ENCODE measurements at places on chromosomes 12 and 14. TPM values are rescaled to one million over a fixed set of nuclear protein-coding genes. Genes with fewer than 3 reads are reported as not detected.
A peak's percentile ranks its signal among the peaks of the same experiment; 100 is the strongest.

The SYNDIG1L gene
- not detected for total RNA-seq

The RPL10L gene
- 0.43 TPM for total RNA-seq

DNA sequence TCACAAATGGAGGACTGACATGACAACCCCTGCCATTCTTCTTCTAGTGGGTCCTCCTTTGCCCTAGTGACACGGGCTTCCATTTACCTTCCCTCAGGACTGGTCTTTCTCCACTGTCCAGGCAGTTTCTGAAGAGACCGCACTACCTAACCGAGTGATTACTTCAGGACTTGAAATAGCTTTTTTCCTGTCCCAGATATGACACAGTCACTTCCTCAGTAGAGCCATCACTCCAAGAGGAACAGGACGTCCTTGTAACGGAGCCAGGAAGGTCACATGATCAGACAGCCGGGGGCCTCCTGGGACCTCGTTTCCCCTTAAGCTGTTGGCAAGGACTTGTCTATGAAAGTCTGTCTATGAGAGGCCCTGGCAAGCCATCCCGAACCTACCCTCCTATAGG lies 62.3 kb downstream of the FOS start:
- DNase-seq, result peak; percentile 30

- DNase-seq, result no peak
Observed at GRCh38 chr12:24015833-24016160, 66.3 kb upstream of the SOX5 start.

- DNase-seq, result no peak
Observed at GRCh38 chr12:112456029-112456428, 37.3 kb downstream of the PTPN11 start.

DNA sequence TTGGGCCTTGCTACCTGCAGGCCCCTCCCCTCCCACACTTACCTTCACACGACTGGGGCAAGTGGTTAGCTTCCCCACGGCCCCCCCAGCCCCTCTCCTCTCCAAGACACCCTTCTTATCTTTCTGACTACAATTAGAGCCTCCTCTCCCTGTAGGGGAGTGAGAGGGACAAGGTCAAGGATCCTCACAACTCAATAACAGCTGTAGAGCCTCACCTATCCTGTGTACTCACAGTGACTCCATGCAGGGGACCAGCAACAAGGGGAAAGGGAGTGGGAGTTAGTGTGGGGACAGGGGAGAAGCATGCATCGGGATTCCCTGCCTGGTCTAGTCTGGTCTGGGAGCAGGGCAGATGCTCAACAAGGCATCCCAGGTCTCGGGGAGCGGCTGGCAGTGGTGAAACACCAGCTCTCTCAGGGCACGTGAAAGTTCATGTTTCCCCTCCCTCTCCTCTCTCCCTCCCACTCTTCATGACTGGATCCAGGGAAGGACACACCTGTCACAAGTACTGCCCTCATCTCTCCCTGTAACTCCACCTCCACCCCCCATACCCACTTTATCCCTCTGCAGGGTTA lies 45.3 kb downstream of the SMUG1 start:
- DNase-seq, result no peak

DNA sequence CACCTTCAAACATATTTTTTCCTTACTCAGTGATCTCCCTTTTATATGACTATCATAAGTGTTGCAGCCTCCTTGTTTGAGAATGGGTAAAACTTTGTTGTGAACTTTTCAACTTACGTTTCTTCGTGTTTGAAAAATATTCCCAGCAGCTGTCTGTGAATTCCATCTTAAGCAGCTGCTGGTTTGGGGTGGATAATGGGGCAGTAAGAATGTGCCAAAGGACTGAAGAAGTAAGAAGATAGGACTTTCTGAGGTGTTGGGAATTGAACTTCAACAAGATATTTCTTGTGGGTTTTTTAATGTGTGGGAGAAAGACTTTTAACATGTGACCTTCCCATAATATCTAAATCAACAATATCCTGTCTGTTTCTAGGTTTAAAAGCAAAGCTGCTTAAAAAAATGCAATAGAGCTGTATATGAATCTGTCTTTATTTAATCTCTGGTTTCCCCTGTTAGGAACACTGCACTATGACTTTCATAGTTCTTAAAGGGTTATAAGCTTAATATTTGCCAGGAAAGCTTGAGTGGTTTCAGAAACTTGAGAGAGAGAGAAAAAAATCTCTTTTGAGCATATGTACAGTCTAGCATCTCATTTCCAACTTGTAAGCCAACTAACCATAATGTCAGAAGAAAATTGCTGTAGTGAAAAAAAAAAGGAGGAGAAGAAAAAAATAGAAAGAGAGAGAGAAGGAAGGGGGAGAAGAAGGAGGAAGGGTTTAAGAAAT lies 1659.2 kb upstream of the FLRT2 start:
- DNase-seq, result peak; percentile 32

Data from fibroblast of villous mesenchyme (primary cell).